ENCODE measurements at places on chromosomes 16 and 17. TPM values are rescaled to one million over a fixed set of nuclear protein-coding genes. Genes with fewer than 3 reads are reported as not detected.

DNA sequence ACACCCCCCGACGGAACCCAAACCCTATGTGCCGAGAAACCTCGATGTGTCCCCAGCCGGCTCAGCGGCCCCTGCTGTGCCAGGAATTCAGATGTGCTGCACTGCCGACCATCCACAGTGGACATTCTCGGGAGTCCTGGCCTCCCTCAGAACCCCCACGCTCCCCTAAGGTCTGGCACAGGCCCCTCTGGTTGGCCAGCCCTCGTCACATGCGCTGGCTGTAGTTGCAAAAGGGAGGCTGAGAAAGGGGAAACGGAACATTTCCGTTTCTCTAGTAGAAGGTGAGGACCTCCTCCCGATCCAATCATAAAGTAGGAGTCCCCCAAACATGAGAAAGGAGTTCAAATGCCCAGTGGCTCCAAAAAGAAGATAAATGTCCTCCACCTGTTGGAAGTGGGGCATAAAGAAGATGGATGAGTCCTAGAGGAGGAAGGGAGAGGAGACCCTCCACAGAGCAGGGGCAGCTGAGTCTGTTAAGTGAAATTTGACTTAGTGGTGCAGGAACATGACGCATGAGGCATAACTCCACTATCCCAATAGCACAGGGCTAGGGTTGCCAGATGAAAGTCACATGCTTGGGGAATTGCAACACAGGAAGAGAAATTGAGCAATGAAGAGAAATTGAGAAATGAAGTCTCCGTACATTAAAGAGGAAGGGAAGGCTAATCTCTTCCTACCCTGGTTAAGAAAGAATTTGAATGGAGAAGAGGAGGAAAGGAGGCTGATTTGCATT lies 49.3 kb upstream of the WSB1 start:
- DNase-seq = peak; percentile 58

The B9D1 gene
- total RNA-seq = 8.3 TPM

DNA sequence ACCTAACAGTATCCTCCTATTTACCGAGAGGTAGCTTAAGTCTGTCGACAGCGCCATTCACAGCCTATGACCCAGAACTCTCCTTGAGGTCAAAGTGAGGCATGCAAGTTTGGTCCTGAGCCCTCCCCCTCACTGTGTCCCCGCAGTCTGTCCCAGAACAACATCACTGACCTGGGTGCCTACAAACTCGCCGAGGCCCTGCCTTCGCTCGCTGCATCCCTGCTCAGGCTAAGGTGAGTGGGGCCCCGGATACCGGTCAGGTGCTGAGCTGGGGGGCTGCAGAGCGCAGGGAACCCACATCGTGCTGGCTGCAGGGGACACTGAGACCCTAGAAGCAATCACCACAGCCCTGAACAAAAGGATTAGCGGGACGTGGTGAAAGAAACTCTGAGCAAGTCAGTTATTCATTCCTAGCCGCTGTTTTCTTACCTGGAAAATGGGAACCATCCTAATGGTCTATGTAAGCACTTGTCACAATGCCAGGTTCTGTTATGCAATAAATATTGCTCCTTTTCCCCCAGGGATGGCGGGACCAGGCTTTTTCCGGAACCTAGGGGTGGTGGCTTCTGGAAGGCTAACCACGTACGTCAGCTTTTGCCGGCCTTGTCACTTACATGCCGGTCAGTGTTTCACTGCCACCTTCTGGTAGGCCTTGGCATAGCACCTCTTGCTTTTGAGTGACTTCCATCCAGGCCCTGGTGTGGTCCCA lies 23.8 kb downstream of the DEXI start:
- peak; percentile 95 for DNase-seq

The RPRML gene
- total RNA-seq = 0.14 TPM

DNA sequence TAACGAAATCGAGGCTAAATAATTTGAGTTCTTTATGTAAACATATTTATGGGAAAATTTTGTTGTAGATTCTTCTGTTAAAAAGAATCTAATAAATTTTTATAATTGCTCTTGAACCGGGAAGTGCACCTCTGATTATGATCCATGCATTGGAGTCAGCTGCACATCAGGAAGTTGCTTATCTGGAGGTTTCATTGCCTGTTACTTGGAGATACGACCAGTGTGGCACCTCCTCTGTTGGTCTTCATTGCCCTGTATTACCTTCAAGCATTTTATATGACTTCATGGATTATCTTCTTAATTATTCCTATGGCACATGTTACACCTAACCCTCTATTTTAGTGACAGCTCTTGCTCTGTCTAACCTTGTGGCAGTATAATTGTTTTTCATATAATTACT lies 312.6 kb upstream of the TBX2 start:
- no peak for DNase-seq

- DNase-seq = no peak
Measured at GRCh38 chr17:52178012-52178411, 19.5 kb upstream of the CA10 start.

GRCh38 chr16:86242244-86243122 lies 267.8 kb upstream of the FOXF1 start:
- DNase-seq = no peak

The GCGR gene
- 0.28 TPM for total RNA-seq

GRCh38 chr17:12622726-12623125 lies 43.0 kb upstream of the MYOCD start:
- DNase-seq = no peak

GRCh38 chr16:3755249-3755648 lies 37.9 kb upstream of the TRAP1 start:
- no peak for DNase-seq

DNA sequence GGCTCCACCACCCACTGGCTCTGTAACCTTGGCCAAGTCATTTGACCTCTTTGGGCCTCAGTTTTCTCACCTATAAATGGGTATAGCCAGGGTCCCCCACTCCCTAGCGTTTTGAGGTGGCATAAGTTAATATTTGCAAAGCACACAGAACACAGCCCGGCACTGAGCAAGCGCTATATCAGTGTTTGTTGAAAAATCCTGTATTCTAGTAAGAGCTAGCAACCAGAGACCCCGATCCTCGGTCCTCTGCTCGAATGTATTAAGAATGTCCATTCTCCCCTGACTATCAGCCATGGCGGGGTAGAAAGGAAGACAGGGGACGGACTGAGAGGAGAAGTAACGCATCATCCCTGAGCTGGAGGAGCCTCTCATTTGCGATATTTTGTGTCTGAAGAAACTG lies 131.2 kb downstream of the IRF8 start:
- DNase-seq = no peak

The SHCBP1 gene
- 0.43 TPM for total RNA-seq

DNA sequence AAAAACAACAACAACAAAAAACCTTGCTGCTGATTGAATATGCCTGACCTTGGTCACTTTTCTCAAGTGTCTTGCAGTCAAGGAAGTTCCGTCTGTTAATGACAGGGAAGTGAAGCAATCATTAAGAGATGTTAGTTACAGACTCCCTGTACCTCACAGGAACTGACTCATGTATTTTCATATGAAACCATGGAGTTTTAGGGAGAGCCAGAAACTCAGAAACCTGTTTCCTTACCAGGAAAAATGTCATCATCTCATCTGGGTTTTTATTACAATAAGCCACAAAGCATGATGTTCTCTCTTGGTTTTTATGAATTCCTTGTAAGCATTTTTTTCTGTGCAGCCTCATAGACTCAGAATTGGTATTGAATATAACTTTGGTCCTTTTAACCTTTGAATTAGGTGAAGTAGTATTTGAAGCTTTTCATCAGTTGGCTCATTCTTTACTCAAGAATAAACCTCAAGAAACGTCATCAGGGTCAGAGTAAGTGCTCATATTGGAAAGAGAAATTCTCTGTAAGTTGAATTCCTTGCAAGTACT lies 10.3 kb downstream of the LYRM1 start:
- DNase-seq = no peak

DNA sequence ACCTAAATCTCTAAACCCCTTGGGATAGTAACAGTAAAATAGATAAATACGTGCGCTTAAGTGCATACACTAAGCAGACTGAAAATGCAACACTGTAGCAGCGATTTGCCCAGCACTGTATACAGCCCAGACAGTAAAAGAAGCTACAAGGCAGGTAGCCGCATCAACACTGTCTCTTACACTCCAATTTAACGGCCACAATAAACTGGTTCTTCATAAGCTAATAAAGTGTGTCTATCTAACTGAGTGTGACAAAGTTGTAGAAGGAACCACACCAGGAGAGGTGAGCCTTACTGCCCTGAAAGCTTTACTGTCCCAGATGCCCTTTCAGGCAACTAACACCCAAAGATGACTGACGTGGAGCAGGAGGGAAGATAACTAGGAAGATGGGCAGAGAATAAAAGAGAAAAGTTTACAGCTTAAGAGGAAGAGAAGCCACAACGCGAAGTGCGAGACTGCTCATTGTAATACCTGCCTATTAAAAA lies 847 bp downstream of the ZDHHC7 start:
- no peak for DNase-seq

The SLC12A3 gene
- total RNA-seq = 0.05 TPM

- no peak for DNase-seq
Measured at GRCh38 chr17:60827943-60828342, 150.3 kb downstream of the BCAS3 start.

The ODAD4 gene
- 0.98 TPM for total RNA-seq

GRCh38 chr17:74680213-74680612 lies 32.5 kb downstream of the CD300LF start:
- no peak for DNase-seq

DNA sequence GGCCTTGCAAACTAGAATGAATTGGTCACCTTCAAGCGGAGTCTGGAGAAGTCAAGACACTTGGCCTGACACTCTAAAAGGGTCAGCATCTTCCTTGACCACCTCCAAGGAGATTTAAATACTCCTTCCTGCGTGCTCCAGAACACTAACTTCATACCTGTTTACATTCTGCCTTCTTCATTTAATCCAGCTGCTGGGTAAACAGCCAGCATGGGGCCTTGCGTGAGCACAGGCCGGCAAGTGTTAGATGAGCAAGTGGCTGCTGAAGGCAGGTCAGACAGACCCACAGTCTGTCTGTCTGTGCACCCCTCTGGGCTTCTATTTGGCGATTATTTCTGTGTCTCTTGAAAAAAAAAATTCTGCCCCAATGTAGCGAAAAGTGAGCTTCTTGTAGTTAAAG lies 153.8 kb downstream of the MSI2 start:
- no peak for DNase-seq

GRCh38 chr17:76391200-76391715 lies 6.8 kb downstream of the SPHK1 start:
- no peak for DNase-seq

GRCh38 chr17:50046179-50046578 lies 9.7 kb upstream of the ITGA3 start:
- DNase-seq = no peak

The CDRT15L2 gene
- not detected for total RNA-seq

DNA sequence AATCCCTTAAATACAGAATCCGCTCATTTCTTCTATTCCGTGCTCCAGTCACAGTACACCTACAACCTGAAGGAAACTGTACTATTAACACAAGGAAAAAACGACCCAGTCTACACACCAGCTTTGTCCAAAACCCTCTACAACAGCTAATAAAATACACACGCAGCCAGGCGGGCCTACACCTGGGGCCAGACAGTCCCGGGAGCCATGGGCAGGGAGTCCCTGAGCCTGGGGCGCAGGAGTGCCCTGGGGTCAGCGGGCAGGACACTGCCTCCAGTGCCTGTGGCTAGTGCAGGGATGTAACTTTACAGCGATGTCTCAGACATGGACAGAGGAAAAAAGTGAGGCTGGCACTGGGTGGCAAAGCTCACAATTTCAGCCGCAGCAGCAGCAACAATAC lies 28.5 kb downstream of the GNPTG start:
- DNase-seq = no peak

- no peak for DNase-seq
Measured at GRCh38 chr17:20116683-20117309, 107.6 kb downstream of the SPECC1 start.

- no peak for DNase-seq
Measured at GRCh38 chr17:33234233-33234632, 58.9 kb downstream of the ASIC2 start.

DNA sequence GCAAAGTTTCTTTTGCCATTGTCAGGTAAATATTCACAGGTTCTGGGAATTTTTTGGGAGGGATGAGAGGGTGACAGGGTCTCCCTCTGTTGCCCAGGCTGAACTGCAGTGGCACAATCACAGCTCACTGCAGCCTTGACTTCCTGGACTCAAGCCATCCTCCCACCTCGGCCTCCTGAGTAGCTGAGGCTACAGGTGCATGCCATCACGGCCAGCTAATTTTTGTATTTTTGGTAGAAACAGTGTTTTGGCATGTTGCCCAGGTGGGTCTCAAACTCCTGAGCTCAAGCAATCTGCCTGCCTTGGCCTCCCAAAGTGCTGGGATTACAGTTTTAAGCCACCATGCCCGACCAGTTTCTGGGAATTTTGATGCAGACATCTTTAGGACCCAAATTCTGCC lies 53.0 kb downstream of the IQCK start:
- no peak for DNase-seq

The RAMP2 gene
- total RNA-seq = 3.8 TPM

DNA sequence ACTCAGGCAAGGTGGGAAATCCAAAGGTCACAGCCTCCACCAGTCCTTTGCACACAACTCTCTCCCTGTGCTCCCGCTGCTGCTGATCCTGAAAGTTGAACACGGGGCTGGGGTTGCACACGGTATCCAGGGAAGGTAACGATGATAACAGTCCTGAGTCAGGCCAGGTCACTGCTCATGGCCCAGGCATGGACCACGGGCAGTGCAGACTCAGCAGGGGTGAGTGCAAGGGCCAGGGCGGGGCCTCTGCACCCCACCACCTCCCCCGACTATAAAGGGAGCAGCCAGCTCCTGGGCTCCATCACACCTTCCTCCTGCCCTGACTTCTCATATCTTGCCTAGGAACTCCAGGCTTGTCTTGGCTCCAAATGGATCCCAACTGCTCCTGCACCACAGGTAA lies at the start of gene MT1B:
TSS of gene MT1B (plus strand) at position 301 of the 400 bp plus-strand sequence. CDS start at position 369, 68 bp downstream.
- no peak for DNase-seq

DNA sequence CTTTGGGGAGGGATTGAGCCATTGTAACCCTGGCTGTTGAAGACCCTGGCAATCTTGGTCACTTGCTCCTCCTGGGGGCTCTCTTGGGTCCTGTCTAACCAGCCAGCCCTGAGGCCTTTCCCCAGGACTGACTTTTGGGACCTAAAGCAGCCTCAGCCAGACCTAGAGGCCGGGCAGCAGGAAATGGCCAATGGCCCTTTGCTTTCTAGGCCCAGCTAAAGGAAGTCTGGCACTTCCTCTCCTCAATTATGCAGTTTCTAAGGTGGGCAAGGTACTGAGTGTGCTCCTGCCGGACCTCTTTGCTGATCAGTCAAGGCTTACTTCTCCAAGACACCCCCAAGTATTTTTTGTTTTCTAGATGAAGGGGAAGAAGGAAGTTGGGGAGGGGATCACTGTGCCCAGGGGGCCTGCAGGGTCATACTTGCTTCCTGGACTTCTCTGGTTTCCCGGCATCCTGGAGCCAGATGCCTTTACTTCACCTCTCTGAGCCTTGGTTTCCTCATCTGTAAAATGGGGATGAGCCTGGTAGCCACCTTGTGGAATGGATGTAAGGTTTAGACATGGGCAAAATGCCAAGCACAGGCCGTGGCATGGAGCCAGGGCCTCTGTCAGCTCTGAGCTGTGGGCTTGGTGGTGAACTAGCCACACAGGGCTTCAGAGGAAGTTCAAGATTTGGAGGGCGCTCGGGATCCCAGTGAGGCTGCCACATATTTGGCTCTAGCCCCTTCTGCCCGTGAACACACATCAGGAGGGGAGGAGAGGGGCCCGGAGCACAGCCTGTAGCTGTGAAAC lies 8.6 kb downstream of the CX3CL1 start:
- peak; percentile 44 for DNase-seq

The CIBAR2 gene
- total RNA-seq = not detected

- DNase-seq = no peak
Measured at GRCh38 chr17:62597920-62598319, 29.6 kb upstream of the MRC2 start.

The SLC9A5 gene
- 0.69 TPM for total RNA-seq

The EVI2A gene
- 1.6 TPM for total RNA-seq

GRCh38 chr17:66799849-66800537 lies 34.9 kb upstream of the CACNG5 start:
- no peak for DNase-seq

- peak; percentile 80 for DNase-seq
Measured at GRCh38 chr17:59330053-59330942, 1.2 kb upstream of the YPEL2 start.
